Tongue (tissue), 3 donors: ENCODE measurements at places on chromosomes 5 and 9.

GRCh38 chr9:104863180-104863883 lies 64.6 kb downstream of the ABCA1 start:
- peak; percentile 86 for DNase-seq

DNA sequence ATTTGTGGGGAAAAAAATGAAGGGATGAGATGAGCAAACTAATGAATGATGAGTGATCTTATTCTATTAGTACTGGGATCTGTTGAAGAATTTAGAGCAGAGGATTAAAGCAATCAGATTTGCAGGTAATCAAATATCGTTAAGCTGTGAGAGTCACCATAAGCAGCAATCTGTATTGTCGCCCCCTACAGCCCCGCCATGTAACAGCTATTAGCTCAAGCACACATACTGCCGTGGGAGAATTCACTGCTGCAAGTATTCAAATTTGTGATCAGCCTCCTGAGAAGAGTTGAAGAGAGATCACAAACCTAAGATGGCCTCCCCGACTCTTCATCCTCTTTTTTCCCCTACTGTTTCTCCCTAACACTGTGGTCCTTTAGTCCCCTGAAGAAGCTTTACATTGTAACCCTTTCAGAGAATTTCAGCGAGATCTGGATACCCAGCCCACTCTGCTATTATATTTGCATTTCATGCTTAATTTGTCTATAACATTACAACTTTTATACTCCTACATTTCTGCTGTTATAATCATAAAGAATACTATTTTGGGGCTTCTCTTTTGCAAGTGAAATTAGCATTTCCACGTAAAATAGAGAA lies 28.5 kb upstream of the PHF24 start:
- peak; percentile 17 for DNase-seq

- no peak for DNase-seq
These were observed 215.1 kb upstream of the KIF2A start for GRCh38 chr5:62090953-62091352.

DNA sequence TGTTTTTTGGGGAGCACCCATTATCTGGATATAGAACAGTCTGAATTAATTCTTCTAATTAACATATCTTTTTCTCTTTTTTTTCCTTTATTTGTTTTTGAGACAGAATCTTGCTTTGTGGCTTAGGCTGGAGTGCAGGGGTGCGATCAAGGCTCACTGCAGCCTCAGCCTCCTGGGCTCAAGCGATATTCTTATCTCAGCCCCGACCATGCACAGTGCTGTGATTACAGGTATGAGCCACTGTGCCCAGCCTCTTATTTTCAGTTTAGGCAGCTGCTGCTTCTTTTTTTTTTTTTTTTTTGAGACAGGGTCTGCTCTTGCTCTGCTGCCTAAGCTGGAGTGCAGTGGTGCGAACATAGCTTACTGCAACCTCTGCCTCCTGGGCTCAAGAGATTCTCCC lies 20.2 kb downstream of the UBE2R2 start:
- DNase-seq: no peak

DNA sequence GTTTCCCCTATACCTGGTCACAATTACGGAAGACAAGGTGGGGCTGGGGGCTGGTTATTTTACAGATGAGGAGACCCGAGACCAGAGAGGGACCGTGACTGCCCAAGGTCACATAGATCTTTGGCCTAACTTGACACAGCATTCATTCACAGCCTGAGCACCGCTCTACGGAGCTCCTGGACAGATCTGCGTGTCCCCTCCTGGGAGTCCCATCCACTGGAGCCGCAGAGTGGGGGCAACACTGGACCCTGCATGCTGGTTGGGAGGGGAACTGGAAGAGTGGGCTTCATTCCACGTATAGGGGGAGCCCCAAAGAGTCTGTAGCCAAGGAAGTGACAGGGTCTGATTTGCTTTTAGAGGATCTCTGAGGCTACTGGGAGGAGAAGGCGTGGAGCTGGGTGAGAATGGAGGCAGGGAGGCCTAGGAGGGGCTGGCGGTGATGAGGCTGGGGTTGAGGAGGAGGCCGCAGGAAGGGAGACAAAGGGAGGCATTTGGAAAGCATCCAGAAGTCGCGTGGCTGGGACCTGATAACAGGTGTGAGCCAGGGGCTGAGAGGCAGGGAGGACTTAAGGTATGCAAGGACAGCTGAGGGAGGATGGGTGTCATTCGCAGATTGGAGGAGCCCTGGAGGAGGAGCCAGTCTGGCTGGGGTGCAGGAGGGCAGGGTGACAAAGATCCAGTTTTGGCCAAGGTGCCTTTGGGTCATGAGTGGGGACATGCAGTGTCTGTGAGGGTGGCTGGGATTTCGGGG lies 64.3 kb upstream of the IER5L start:
- peak; percentile 45 for DNase-seq

DNA sequence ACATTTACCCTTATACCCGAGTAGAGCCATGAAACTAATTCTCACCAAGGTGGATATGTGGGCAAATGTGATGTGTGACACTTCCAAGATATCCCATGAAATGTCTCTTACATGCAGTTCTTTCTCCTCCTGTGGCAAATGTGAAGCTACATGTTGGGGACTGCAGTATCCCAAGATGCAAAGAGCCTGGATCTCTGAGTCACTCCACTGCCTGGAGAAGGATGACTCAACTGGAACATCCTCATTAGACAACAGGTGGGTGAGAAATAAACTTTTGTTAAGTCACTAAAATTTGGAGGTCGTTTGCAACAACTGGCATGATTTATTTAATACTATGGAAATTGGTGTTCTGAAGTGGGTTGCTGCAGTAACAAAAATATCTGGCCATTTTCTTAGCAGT lies 36.5 kb upstream of the TENT4A start:
- no peak for DNase-seq

- DNase-seq: no peak
These were observed 10.0 kb upstream of the P4HA2 start for GRCh38 chr5:132237670-132238069.

GRCh38 chr9:18060269-18060934 lies 413.6 kb upstream of the ADAMTSL1 start:
- no peak for DNase-seq

DNA sequence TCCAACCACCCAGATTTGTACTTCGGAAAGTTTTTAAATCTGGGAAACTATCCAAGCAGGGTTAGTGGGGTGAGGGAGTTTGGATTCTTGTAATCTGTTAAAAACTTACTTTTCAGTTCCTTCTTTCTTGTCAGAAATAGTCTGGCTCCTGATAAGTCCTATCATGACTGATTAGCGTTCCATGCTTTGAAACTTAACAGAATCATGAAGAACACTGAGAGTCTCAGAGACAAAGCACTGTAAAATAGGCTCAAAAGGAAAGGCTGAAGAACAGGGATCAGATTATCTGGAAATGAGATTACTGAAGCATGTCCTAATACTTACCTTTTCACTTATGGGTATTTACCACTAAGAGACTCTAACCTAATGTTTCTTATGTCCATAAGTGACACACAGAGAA lies 242.5 kb downstream of the ARRDC3 start:
- DNase-seq: no peak

DNA sequence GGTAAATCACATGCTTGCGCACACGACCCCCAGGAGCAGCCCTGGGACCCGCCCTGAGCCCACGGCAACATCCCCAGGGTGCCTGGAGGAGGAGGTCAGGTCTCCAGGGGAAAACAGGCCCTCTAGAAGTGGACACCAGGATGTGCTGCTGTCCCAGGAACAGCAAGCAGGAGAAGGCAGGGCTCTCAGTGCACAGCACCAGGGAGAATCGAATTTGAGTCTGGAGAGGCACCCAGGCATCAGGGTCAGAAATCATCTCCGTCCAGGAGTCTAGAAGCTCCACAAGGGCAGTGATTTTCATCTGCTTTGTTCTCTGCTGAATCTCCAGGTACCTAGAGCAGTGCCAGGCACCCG lies 93.6 kb downstream of the PAX5 start:
- DNase-seq: no peak

GRCh38 chr5:142356349-142356715 lies 31.5 kb upstream of the SPRY4 start:
- no peak for DNase-seq

- no peak for DNase-seq
These were observed 26.7 kb upstream of the EPB41L4A start for GRCh38 chr5:112445626-112446350.

GRCh38 chr9:122158202-122158601 lies 1.4 kb downstream of the NDUFA8 start:
- peak; percentile 25 for DNase-seq

DNA sequence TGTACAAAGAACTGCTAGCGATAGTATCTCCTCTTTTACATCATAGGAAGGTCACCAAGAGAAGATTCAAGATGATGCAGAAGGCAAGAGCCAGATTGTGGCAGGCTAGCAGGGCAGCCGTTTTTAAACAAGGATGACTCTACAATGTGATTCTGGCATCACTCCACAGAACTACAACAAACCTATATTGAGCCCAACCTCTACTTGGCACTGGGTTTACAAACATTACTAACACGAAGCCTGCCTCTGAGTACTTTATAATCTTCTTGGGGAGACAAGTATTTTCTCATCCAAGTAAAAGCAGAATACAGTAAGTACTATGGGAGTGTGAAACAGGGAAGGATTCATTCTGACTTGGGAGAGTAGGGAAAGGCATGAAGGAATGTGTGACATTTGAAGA lies 448.6 kb downstream of the ZNF608 start:
- DNase-seq: no peak

GRCh38 chr5:172871982-172872381 lies 37.9 kb downstream of the ERGIC1 start:
- DNase-seq: no peak

DNA sequence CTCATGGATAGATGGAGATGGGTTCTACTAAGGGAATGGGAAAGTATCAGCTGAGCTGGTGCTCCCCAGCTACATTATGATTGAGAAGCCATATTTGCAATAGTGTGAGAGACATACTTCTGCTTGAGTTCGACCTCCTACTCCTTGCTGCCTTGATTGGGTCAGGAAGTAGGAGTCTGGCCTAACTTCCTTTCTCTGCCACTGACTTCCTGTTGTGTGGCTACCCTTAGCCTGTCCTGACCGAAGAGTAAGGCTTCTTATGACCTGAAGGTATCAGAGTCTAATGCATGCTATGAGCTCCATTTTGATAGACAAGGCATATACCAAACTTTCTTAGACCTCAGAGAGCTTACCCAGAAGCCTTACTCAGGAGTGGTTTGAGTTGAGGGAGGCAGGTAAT lies 53.9 kb downstream of the OSTF1 start:
- DNase-seq: no peak

DNA sequence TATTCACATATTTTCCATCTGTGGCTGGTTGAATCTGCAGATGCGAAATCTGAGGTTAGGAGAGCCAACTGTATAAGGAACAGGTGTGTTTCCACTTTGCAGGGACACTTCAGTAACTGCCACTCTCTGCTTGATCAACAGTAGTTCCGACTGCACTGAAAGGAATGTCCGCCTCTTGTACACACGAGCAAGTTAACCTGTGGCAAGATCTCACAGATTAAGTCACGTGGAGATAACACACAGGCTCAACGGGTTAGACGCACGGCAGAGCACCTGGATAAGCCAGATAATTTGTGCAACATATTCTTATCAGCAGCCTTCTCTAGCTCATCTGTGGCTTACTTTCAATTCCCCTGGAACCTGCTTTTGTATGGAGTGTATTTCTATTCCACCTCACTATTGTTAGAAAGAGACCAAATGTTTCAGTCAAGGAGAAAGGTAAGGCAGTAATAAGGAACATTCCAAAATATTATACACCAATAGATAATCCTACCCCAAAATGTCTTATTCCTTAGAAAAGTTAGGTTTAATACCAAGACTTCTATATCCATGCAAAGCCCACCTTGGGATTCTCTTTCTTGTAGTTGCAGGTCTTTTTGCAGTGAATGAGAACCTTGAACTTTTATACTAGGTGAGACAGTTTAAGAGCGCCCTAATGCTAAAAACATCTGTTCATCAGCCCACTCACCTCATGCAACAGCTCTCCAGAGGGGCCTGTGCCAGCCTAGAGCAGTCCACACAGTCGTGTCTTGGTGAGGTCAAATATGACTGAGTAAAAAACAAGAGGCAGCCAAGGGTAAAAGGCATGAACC lies 6.5 kb upstream of the C9 start:
- DNase-seq: no peak

DNA sequence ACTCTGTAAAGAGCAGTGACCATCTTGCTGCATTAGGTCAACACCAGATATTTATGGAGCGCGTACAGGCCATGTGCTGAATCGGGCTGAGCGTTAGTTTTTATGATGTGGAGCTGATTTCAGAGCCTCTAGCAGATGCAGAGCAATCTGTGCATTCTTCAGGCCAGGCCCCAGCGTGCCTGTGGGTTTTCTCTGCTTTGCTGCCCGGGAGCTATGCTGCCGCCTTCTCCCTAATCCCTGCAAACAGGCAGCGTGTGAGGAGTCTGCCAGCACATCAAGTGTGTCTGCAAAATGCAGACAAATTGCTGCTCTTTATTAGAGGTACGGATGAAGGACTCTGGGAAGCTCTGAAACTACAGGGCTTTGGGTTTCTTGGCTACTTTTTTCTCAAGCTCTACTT lies 170.0 kb downstream of the NTRK2 start:
- DNase-seq: peak; percentile 65

- DNase-seq: no peak
These were observed 11.6 kb downstream of the TRAF1 start for GRCh38 chr9:120914953-120915352.

GRCh38 chr9:87239312-87239711 lies 258.4 kb upstream of the DAPK1 start:
- DNase-seq: no peak

- DNase-seq: peak; percentile 2
These were observed 11.3 kb upstream of the LHX2 start for GRCh38 chr9:124000161-124000783.

DNA sequence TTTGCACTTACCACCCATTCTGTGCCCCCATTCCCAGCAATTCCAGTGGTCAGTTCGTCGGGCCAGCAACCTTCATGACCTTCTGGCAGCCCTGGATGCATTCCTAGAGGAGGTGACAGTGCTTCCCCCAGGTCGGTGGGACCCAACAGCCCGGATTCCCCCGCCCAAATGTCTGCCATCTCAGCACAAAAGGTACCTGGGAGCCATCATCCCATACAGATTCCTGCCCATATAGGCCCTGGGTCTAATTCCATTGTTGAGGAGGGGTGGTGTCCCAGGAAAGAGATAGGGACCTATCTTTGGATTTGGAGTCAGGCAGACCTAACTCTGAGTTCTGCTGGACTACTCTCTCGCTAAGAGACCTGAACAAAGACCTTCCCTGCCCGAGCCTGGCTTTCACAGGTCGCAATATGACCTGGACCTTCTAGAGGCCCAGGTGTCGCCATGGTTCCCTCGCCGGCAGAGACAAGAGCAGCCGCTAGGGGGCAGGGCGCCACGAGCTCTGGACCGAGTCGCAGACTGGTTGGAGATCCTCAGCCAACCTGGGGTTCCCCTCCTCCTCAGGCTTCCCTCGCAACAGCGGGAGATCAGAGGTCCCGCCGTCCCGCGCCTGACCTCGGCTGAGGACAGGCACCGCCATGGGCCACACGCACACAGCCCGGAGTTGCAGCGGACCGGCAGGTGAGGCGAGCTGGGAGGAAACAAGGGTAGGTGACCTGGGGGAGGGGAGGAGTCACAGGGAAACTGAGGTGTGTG lies 3.1 kb downstream of the SLC4A9 start:
- peak; percentile 78 for DNase-seq

- no peak for DNase-seq
These were observed 11.0 kb upstream of the GNPDA1 start for GRCh38 chr5:142023836-142024235.

- DNase-seq: peak; percentile 38
These were observed 289.9 kb downstream of the DMAC1 start for GRCh38 chr9:7509576-7510145.
